ENCODE measurements at places on chromosomes 4 and X.

DNA sequence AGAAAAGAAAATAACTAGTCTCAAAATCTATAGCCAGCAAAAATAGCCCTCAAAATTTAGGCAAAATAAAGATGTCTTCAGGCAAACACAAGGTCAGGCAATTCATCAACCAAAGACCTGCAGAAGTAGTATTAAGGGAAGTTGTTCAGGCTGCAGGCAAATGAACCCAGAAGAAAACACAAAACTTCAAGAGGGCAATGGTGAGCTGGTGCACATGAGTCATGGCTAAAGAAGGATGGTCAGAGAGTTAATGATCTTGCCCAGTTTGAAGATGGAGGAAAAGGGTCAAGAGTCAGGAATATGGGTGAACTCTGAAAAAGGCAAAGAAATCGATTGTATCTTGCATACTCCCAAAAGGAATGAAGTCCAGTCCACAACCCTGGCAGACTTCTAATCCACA is 83.1 kb upstream of the FAT4 start:
- DNase-seq: no peak

- DNase-seq: no peak
Observed at GRCh38 chr4:25448379-25449109, 71.5 kb downstream of the ANAPC4 start.

DNA sequence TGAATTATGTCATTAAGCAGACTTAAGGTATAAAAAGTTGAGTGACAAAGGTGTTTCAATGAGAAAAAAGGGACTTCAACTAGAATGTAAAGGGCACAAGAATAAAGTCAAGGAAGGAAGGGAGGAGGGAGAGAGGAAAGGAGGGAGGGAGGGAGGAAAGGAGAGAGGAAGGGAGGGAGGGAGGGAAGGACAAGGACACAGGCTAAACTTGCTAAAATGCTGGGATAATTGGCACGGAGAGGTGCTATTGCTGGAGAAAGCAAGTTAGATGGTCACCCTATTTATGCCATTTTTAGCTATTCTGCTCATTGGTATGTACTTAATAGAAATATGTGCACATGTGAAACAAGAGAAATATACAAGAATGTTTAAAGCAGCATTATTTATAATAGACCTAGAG is 44.9 kb upstream of the SPP1 start:
- DNase-seq: no peak

- DNase-seq: no peak
Observed at GRCh38 chr4:26122690-26123089, 198.1 kb upstream of the RBPJ start.

DNA sequence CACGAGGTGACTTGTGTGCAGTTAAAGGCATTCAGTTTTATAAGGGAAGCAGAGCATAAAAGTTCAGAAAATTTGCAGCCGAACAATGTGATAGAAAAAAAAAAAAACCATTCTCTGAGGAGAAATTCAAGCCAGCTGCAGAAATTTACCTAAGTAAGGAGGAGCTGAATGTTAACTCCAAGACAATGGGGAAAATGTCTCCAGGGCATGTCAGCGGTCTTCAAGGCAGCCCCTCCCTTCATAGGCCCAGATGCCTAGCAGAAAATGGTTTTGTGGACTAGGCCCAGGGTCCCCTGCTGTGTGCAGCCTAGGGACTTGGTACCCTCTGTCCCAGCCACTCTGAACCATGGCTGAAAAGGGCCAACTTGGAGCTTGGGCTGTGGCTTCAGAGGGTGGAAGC is 1764.0 kb downstream of the C4orf33 start:
- DNase-seq: no peak

- DNase-seq: no peak
Observed at GRCh38 chr4:163562496-163562895, 68.0 kb downstream of the TMA16 start.

- no peak for DNase-seq
Observed at GRCh38 chr4:139875411-139875825, 209.8 kb downstream of the MGST2 start.

- no peak for DNase-seq
Observed at GRCh38 chr4:165208221-165208652, 876 bp downstream of the KLHL2 start.

- no peak for DNase-seq
Observed at GRCh38 chr4:92106816-92107215, 196.9 kb upstream of the GRID2 start.

DNA sequence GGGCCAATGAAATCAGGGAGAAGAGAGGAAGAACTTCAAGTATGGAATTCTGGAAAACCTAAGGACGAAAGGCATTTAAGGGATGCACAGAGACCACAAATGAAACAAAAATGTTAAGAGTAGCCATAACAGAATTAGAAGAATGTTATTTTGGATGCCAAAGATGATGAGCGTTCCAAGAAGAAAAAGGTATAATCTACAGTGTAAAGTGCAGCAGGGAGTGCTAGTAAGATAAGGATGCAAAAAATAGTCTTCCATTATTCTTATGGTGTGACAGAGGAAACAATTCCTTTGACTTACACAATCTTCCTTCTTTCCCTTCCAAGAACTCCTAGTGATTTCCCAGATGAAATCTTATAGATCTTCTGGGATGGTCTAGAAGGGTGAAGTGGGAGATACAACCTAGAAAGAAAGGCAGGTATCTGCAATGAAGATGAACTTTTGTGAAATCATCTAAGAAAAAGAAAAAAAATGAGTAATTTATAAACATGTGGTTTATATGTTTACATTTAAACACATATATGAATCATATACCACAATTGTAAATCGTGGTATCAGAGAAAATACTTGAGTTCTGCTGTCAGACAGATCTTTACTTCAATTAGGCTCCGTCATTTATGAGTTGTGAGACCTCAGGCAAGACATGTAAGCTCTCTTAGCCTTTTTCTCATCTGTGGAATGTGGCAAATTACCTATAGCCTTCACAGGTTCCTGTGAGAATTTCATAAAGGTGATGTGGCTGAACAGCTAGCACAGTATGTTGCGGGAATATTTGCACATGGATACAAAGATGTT is 8.1 kb downstream of the MORF4L2 start:
- DNase-seq: no peak

DNA sequence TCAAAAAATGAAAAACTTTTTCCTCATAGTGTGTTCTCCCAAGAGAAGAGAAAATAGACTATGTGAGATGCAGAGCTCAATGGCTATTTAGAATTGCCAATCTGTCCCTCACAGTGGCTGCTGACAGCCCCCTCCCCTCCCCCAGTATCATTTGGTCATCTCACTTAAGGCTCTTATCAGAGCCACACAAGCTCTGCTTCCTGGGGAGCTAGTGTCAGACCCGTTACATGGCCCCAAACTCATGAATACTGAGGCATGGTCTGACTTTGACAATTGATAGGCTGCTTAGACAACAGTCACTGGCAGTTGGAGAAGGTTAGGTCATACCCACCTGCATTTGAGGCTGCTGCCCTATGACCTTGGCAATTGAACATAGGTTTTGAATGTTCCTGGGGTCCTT is 15.3 kb downstream of the RNF150 start:
- no peak for DNase-seq

GRCh38 chrX:136055651-136056221 is 70.5 kb downstream of the SLC9A6 start:
- DNase-seq: no peak

- no peak for DNase-seq
Observed at GRCh38 chrX:56882581-56882980, 112.8 kb downstream of the SPIN3 start.

GRCh38 chr4:3217266-3217665 is 31.7 kb upstream of the MSANTD1 start:
- no peak for DNase-seq

- no peak for DNase-seq
Observed at GRCh38 chrX:1802912-1803311, 188.1 kb downstream of the ASMT start.

- no peak for DNase-seq
Observed at GRCh38 chr4:100872811-100873210, 355.0 kb upstream of the EMCN start.

GRCh38 chr4:121146530-121146929 is 17.6 kb downstream of the TNIP3 start:
- no peak for DNase-seq

DNA sequence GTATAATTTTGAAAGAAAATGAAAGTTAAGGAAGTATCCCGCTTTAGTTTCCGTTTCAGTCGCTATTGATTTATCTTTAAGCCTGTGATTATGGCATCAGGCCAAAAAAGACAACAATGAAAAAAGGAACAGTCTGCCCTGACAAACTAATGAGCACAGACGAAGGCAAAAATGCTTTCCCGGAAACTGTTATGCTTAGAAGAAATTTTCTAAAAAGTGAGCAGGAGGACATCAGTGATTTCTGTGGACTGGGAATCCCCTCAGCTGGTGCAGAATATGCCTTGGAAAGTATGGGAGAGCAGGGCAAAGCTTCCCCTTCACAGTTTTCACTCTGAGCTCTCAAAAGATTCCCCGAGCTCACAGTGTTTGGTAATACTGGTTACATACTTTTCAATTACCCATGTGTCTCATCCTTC is 5.1 kb upstream of the CXCL10 start:
- DNase-seq: no peak

GRCh38 chr4:108393890-108394472 is 225.2 kb upstream of the LEF1 start:
- DNase-seq: no peak

DNA sequence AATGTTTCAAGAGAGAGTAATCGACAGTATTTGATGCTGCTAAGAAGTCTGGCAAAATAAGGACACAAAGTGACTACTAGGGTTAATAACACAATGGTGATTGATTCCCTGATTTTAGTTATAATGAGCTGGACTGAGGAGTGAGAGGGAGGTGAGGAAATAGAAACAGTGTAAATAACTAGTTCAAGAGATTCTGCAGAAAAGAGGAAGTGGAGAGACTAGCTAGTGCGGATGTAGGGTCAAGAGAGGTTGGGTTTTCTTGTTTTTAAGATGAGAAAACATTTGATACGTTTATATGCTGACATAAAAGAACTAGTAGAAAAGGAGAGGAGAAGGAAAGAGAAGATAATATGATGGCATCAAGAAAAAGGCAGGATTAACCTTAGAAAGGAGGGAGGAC is 12.2 kb upstream of the TRPC5 start:
- no peak for DNase-seq

All from PC-9 (cell line).